ENCODE measurements at places on chromosomes 4 and X.

DNA sequence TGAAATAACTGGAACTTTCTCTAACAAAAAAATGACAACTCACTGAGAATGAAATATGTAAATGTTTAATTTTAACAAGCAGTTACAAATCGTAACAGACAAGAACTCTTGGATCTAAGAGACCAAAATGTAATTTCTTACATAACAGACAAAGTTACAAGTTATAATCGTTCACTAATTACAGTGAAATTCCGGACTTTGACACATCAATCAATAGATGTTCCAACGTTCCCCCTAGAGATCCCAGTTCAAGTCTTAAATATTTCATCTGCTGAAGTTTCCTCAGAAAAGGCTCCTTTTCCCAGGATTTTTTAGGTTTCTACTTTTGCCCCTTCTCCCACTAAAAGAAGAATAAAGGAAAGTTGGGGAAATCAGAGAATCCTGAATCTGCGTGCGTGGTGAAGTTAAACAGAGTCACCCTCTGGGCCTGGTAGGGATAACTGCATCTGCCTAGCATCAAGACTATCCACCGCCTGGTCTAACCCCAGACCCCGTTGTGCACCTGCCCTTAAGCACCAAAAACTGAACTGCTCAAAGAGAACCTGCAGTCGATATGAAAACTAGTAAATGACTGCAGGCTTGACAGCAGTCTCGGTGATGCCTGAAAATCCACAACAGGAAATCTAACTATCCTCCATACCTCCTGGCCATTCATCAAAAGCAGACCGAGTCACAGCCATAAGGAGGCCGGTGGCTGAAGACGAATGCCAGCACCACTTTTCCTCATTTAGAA is 2.3 kb downstream of the IRF2 start:
- no peak for DNase-seq

DNA sequence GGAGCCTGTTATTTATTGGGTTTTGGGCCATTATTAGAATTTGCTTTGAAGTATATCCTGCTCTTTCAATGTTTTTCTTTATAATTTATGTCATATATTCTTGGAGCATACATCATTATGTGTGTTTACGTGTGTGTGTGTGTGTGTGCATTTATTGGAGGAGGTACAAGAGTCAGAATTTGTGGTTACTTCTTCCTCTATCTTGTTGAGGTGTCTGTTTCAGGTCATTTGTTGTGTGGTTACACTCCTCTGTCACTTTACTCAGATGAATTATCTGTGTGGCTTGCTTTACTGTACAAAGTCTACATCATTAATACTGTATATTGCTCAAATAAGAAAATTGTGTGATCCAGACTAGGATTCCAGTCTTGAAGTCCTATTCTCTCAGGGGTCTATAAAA is 1957.4 kb upstream of the TENM3 start:
- DNase-seq, result no peak

- no peak for DNase-seq
Measured at GRCh38 chr4:175308236-175308635, 390.1 kb downstream of the ADAM29 start.

DNA sequence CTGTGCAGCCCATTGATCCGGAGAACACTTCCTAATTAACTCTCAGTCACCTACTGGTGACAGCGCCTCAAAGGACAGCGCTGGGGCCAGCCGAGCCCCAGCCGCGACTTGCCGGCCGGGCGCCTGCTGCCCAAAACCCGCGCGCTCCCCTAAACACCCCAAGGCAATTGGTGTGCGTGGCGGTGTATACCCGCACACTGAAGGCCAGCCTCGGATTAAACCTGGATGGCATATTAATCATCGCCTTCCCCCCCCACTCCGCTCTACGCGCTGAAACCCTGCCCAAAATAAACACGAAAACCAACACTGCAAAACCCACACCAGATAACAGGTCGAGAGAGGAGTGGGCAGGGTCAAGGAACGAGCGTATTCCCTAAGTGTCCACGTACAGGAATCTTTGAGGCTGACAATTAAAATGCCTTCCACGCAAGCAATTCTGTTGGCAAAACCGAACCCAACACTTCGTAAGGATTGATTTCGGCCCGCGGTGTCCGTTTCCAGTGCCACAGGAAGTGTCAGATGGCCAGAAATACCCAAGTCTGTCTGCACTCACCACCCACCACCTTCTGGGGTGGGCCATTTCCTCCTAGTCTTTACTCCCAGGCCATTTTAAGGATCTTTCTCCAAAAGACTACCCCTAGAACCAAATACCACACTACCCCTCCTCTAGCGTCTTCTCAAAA is 2.7 kb downstream of the BCOR start:
- no peak for DNase-seq

GRCh38 chr4:24249972-24250371 is 334.4 kb downstream of the DHX15 start:
- DNase-seq, result no peak

DNA sequence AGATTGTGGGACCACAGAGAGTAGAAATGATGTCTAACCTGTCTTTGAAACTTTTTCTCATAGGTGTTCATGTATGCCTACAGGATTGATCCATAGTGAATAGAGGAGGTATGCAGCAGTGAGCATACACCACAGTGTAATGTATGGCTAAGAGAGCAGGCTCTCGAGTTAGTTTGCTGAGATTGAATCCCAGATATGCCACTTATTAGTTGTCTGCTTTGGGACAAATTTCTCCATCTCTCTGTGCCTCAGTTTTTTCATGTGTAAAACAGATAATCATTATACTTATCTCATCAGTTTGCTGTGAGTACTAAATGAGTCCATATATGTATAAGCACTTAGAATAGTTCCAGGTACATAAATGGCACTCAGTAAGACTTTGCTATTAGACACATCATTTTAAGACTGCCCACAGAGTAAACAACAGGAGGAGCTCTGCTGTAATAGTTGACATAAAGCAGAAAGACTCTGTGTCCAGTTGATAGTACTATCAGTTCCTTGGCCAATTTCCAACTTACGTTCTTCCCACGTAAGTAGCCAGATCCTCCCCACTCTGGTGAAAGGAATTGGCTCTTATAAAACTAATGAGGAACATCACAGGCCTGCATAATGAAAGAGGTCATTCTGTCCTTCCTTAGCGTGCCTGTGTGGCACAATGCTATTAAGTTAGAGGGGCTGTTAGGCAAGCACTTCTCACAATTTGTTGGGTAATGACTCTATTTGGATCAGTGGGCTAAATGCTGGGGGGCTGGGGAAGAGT is 20.7 kb upstream of the RNF150 start:
- no peak for DNase-seq

DNA sequence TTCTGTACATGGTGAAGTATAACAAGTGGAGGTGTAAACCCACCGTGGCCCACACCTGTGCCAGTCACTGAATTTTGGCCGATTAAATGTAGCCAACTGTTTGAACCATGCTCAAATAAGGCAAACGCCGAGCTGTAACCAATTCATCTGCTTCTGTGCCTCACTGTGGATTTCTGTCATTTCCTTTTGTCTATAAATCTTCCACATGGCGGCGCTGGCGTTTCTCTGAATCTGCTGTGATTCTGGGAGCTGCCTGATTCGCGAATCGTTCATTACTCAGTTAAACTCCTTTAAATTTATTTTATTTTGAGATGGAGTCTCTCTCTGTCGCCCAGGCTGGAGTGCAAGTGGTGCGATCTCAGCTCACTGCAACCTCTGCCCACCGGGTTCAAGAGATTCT is 19.2 kb downstream of the SUPT20HL2 start:
- no peak for DNase-seq

GRCh38 chr4:41613821-41614220 is 75.9 kb downstream of the LIMCH1 start:
- DNase-seq, result no peak

DNA sequence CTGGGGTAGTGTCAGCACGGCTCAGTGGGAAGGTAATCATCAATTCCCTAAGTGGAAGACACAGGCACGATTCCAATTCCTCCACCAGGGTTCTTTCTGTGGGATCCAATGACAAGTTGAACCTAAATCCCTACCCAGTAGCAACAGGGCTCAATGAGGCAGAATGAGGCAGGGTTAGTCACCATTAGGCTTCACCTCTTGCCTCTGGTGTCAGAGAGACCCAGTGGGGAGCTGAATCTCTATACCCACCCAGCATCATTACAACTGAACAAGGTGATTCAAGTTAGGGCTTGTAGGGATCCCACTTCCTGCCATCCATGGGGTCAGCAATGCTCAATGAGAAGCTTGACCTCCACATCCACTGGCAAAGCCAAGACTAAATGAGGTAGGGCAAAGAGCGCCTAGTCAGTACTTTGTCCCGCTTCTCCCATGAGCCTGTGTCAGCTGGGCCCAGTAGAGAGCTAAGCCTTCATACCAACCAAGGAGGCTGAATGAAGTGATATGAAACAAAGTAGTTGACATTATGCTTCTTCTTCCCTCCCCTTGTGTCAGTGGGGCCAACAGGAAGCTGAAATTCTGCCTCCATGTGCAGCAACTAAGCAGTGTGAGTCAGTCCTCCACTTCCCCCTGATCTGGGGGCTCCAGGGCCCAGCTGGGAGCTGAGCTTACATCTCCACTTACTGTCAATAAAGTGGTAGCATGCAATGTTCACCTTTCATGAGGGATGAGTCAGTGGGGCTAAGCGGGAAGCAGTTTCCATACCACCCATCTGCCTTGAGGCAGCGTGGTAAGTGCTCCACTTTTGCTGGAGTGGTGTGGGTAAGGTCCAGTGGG is 36.4 kb upstream of the RBM41 start:
- DNase-seq, result no peak

- no peak for DNase-seq
Measured at GRCh38 chr4:14100349-14100748, 472.8 kb upstream of the BOD1L1 start.

- no peak for DNase-seq
Measured at GRCh38 chr4:13298655-13299054, 185.5 kb downstream of the RAB28 start.

- no peak for DNase-seq
Measured at GRCh38 chr4:137812258-137812657, 280.0 kb upstream of the PCDH18 start.

GRCh38 chrX:23871905-23872546 is 35.7 kb downstream of the APOO start:
- no peak for DNase-seq

- DNase-seq, result no peak
Measured at GRCh38 chrX:118189000-118189399, 72.4 kb upstream of the KLHL13 start.

- DNase-seq, result no peak
Measured at GRCh38 chrX:443536-444210, 57.0 kb upstream of the PPP2R3B start.

DNA sequence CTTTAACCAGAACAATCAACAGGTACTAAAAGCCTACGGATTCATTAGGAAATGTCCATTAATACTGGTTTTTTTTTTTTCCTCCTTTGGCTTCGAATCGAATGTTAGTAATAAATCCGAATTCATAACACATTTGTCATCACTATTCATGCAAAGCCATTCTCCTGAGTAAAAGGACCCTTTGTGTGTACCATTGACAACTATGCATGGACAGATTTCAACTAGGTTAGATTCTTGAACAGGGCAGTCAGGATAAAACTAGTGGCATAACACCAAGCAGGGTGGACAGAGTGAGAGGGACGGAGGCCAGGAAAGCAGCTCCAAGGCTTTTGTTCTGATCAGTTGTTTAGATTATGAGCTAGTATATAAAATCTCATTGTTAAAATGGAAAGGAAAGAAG is 1722.0 kb upstream of the TENM3 start:
- no peak for DNase-seq

- no peak for DNase-seq
Measured at GRCh38 chrX:75781611-75782010, 3.4 kb downstream of the MAGEE2 start.

- no peak for DNase-seq
Measured at GRCh38 chr4:41364876-41365275, 108.1 kb downstream of the UCHL1 start.

DNA sequence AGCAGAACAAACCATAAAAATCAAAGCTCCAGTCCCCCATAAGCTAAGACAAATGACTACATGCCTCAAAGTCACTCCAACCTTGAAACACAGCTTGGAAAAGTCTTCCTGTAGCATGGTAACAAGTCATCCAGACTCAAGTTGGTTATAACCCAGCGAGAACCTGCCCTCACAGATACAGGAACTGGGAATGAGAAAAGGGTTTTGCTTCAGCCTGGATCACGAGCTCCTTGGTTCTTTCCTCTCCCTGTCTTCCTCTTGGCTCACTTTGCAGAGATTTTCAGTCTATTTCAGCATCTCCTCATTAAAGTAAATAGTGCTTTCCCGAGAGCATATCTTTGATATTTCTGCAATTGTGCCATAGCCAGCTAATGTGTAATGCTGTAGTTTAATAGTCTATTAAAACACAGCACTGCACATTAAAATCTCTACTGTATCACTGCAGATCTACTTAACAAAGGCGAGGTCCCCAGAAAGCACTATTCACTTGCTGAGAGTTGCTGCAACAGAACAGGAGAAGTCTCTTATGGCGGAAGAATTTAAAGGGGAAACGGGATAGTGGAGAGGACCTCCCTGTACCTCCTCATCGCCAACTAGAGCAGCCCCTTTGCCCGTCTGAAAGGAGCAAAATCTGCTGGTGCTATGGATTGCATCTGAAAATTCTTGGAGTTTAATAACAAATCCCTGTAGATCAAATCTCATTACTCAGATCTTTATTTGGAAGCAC is 249.3 kb upstream of the GATB start:
- no peak for DNase-seq

DNA sequence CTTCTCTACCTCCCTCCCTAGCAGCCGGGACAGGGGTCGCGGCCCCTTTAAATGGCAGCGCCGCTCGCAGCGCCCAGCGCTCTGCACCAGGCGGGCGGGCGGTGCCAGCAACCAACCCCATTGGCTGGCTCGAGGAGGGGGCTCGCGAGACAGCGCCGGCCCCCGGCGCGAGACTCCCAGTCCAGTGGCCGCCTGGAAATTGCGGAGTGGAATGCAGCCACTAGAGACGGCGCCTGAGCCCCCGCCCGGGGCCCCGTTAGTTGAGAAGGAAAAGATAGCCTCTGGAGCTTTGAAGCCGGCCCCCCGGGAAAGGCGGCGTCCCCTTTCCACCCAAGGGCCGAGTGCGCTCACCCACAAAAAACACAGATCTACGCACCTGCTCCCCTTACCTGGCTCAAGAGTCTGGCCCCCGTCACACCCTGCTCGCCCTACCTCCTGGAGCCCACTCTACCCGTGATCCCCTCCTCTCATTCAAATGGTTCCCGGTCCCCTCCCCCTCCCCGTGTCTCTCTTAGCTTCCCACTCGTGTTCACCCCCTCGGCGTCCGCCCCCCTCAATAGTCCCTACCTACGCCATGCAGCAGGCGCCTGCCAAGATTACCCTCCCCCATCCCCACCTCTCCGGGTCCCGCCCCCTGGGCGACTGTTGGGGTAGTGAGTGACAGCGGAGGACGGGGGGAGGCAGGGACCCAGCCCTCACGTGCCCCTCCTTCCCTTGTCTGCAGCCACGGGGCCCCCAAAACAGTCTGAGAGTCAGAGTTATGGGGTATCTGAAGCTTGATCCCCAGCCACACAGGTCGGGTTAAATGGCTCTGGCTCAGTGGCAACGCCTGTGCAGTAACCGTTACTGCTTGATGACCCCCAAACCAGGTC is at the start of gene ZMYM3:
ZMYM3 (minus strand) TSS at position 49 of the 872 bp plus-strand sequence. CDS start 885 bp downstream, outside the sequence.
- DNase-seq, result peak; percentile 53

GRCh38 chr4:110669663-110670062 is 46.8 kb upstream of the PITX2 start:
- DNase-seq, result no peak
